HCT116 (cell line): ENCODE measurements at places on chromosomes 5 and 9.

DNA sequence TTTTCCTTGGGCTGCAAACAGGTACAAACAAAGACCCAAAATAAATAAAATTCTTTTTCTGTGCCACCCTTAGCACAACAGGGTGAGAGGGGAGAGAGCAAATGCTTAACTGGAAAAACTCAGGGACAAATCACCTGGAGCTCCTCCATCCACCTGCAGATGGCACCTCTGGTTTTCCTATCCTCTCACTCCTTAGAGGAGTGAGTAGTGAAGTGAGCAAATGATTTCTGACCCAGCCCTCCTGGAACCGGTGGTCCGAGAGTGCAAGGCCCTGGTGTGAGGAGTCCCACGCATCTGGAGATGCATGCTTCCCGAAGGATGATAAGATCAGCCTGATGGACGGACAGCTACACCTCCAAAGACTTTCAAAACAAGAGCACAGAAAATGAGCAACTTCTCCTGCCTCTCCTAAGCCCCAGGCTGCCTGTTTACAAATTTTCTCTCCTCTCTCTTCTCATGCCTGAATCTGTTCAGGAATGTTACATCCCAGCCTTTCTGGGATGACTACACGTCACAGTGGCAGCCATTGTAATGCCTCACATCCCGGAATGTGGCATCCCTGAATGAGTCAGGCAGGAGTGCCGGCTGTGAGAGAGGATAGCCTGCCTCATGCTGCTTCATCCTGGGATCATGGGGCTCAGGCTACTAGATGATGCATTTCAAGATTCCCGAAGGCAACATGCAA is 86.4 kb downstream of the ADRB2 start:
- peak; percentile 54 for DNase-seq

DNA sequence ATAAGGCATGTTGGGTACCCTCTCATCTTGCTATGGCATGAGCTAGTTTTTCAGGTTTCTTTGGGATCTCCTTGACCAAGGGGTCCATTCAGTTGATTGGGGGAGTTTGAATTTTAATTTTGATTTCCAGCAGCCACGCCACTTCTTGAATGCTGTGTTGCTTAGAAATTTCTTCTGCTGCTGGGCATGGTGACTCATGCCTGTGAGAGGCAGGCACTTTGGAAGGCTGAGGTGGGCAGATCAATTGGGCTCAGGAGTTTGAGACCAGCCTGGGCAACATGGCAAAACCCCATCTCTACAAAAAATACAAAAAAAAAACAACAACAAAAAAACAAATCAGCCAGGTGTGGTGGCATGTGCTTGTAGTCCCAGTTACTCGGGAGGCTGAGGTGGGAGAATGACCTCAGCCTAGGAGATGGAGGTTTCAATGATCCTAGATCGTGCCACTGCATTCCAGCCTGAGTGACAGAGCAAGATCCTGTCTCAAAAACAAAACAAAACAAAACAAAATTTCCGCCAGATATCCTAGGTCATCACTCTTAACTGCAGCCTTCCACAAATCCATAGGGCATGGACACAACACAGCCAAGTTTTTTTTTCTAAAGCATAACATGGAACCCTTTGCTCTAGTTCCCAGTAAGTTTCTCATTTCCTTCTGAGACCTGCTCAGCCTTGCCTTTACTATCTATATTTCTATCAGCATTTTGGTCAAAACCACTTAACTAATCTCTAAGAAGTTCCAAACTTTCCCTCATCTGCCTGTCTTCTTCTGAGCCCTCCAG is 17.7 kb downstream of the TMC1 start:
- no peak for DNase-seq

- no peak for DNase-seq
Measured at GRCh38 chr5:21680641-21681040, 1172.5 kb downstream of the CDH12 start.

DNA sequence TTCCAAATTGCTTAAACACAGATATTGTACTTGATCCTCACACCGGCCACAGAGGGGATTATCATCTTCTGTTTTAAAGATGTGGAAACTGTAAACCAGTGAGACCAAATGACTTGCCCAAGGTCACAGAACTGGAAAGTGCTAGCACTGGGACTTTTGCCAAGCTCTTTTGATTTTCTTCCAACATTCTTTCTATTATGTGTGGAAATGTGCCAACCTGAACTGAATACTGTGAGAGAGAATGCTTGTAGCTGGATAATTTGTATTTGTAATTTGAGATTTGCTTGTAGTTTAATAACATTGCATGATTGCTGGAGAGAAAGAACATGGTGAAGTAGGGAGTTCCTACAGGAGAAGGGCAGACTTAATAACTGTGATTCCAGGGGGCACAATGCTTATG is 977.9 kb upstream of the NUDT12 start:
- DNase-seq = peak; percentile 40

GRCh38 chr9:78903581-78903980 is 606.7 kb downstream of the PSAT1 start:
- DNase-seq = no peak

GRCh38 chr5:125377141-125377540 is 630.7 kb upstream of the ZNF608 start:
- no peak for DNase-seq

DNA sequence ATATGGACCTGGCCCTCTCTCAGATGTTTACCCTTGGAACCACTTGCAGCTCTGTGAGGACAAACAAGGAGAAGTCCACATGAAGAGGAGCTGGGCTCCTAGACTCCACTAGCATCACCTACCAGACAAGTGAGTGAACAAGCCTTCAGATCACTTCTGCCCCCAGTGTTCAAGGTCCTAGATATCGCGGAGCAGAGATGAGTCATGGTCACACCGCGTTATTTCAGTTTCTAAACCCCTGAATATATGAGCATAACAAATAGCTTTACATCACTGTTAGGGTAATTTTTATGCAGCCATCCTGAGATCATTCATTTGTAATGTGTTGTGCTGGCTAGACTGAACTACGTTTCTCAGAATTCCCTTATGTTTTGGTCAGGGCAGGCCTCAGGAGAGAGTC is 77.0 kb upstream of the DAP start:
- no peak for DNase-seq

- peak; percentile 33 for DNase-seq
Measured at GRCh38 chr9:108761655-108762347, 94.0 kb downstream of the ACTL7B start.

GRCh38 chr5:151772029-151772845 is 483 bp downstream of the G3BP1 start:
- DNase-seq = no peak

- DNase-seq = peak; percentile 22
Measured at GRCh38 chr5:114223866-114224265, 138.0 kb upstream of the KCNN2 start.

- no peak for DNase-seq
Measured at GRCh38 chr5:151632941-151633340, 41.8 kb upstream of the FAT2 start.

- DNase-seq = no peak
Measured at GRCh38 chr9:3698076-3698475, 172.3 kb upstream of the RFX3 start.

DNA sequence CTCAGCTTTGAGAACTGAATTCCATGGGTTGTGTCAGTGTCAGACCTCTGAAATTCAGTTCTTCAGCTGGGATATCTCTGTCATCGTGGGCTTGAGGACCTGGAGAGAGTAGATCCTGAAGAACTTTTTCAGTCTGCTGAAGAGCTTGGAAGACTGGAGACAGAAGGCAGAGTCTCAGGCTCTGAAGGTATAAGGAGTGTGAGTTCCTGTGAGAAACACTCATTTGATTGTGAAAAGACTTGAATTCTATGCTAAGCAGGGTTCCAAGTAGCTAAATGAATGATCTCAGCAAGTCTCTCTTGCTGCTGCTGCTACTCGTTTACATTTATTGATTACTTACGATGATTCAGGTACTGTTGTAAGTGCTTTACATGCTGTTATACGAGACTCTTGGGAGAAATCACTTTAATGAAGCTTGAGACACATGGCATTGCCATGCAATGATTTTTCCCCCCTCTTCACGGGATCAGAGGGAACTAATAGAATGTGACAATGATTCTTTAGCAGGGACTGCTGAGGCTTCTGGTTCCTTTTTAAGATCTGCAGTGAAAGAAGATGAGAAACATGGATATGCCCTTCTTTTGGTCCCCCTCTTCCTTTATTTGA is 63.8 kb downstream of the PTTG1 start:
- DNase-seq = no peak

DNA sequence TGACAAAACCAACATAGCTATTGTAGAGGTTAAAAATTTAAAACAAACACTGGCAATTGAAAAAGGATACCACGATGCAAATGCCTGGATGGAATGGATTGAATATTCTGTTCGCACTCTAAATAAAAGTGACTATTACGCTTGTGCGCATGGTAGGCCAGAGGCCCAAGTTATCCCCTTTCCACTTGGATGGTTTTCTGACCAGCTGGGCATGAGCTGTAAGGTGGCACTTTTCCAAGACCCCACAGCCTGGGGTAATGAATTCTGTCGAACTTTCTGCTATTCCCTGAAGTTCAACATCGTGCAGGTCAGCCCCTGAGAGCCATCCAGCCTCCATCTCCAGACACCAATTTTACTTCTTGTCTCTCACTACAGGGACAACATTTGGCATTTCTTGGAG is 5.4 kb upstream of the RNF180 start:
- no peak for DNase-seq

- DNase-seq = no peak
Measured at GRCh38 chr5:78597068-78597973, 51.3 kb downstream of the LHFPL2 start.

- no peak for DNase-seq
Measured at GRCh38 chr5:43016217-43016779, 23.8 kb downstream of the ANXA2R start.

GRCh38 chr5:56669534-56670483 is 145.5 kb upstream of the MAP3K1 start:
- no peak for DNase-seq

- DNase-seq = peak; percentile 15
Measured at GRCh38 chr9:127418037-127418471, 6.1 kb upstream of the ZNF79 start.

DNA sequence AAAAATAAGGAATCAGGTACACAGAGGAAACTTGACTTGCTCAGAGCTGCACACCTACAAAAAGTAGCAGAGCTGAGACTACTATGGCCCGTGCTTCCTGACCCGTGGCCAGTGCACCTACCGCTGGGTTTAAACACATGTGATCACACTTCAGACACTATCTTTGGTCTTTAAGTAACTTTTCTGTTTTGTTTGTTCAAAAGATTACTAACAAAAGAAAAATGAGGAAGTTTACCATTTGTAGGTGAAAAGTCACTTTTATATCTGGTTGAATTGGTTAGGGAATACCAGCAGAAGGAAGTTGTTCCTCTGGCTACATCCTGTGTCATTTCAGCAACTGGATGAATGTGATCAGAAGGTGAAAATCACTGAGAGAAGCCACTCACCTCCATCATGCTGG is 6.5 kb upstream of the SYK start:
- no peak for DNase-seq

- DNase-seq = no peak
Measured at GRCh38 chr5:98905857-98906688, 22.7 kb downstream of the CHD1 start.

GRCh38 chr5:133470841-133471240 is 141.5 kb downstream of the FSTL4 start:
- no peak for DNase-seq

- DNase-seq = no peak
Measured at GRCh38 chr5:95068289-95068910, 216.5 kb downstream of the MCTP1 start.

- no peak for DNase-seq
Measured at GRCh38 chr5:61649971-61650370, 317.9 kb downstream of the ZSWIM6 start.

DNA sequence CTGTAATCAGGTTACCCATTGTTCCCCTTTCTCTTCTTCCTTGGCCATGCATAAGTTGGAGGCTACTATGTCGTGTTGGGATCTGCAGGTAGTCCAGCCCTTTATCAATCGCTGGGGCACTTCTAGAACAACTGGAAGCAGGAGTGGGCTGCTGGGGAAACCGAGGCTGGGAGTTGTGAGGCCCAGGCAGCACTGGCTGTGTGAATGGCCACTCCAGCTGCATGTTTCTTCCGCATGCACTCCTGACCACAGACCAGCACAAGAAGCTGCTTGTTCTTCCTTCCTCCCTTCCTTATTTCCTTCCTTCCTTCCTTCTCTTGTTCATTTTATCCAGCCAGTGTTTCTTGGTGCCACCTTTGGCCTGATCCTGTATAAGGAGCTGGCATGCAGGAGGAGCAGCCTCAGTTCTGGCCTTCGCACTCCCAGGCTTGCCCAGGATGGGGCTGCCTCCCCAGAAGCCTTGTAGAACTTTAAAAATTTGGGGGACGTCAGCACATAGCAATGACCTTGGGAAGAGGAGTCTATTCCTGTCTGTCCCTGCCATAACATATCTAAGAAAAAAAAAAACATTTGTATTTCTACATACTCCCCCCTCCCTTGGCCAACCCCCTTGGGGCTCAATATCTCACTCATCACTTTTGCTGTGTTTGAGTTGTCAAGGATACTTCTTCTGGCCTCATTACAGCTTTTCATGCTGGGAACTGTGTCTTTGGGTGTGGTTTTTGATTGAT is 20.8 kb upstream of the CXCL14 start:
- DNase-seq = no peak

GRCh38 chr5:76733049-76733417 is 17.1 kb downstream of the F2R start:
- no peak for DNase-seq

DNA sequence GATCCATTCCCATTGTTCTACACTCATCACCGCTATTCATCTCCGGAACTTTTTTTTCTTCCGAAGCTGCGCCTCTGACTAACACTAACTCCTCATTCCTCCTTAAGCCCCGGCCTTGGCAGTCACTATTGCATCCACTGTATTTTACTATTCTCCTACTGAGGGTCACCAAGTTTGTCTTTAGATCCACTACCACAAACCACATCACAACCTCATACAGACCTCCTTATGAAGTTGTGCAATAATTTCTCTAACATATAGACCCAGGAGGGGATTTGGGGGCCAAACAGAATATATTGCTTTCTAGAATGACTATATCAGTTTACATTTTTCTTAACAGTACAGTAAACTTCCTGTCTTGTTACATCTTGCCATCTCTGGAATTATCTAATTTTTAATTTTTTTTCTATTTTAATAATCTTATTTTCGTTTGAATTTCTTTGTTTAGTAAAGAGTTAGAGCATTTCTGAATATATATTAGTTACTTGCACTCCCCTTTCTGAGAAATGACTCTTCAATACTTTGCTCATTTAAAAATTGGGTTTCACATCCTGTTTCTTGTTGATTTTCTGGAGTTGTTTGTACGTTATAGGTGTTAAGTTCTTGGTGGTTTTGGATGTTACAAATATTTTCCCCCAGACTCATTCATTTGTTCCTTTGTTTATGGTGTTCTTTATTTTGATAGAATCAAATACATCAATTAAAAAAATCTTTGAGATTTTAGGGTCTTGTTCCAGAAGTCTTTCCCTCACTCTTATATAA is 37.1 kb downstream of the DMRT2 start:
- no peak for DNase-seq

GRCh38 chr9:79447762-79448161 is 124.0 kb upstream of the TLE4 start:
- no peak for DNase-seq
